ENCODE measurements at places on chromosomes 16 and 17.

GRCh38 chr16:27239026-27239425, 29.5 kb downstream of the NSMCE1 start:
- DNase-seq: no peak

- peak; percentile 63 for DNase-seq
Observed at GRCh38 chr17:36544044-36544306, 744 bp upstream of the GGNBP2 start.

DNA sequence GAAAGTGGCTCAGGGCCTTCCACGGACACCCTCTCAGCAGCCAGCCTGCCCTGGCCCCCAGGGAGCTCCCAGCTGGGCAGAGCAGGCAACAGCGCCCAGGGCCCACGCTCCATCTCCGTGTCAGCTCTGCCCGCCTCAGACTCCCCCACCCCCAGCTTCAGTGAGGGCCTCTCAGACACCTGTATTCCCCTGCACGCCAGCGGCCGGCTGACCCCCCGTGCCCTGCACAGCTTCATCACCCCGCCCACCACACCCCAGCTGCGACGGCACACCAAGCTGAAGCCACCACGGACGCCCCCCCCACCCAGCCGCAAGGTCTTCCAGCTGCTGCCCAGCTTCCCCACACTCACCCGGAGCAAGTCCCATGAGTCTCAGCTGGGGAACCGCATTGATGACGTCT, 48.3 kb upstream of the LGALS9 start:
- no peak for DNase-seq

DNA sequence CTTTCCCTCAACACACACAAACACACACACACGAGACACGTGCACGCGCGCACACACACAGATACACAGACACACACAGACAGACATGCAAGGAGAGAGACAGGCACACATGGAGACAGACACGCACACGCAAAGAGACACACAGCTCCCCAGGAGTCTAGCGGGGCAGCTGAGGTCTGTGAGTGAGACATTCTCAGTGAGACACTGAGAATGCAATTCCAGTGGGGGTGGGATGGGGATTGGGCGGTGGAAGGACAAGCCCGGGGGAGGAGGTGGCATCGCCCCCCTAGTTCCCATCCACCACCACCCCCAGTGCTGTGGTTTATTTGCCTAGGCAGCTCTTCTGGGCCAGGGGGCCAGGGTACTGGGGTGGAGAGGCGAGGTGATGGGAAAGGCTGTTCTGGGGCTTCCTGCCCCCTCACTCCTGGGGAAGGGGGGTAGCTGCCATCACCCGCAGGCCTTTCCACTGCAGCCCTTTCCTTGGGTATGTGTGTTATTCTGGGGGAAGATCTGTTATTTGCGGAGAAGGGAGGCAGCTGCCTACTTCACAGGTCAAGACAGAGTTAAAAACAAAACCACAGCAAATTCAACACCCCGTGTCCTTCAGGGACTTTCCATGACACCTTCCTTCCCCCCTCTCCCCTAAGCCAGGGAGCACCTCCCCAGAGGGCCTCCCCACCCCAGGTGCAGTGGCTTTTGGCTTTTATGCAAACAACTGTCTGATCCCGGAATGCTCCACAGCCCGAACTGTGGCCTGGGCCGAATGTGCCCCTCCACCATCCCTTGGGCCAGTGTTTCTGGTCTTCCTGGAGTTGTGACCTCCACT, 18.0 kb downstream of the GRB7 start:
- DNase-seq: peak; percentile 30

GRCh38 chr17:9645851-9646545, 681 bp downstream of the USP43 start:
- DNase-seq: peak; percentile 63

DNA sequence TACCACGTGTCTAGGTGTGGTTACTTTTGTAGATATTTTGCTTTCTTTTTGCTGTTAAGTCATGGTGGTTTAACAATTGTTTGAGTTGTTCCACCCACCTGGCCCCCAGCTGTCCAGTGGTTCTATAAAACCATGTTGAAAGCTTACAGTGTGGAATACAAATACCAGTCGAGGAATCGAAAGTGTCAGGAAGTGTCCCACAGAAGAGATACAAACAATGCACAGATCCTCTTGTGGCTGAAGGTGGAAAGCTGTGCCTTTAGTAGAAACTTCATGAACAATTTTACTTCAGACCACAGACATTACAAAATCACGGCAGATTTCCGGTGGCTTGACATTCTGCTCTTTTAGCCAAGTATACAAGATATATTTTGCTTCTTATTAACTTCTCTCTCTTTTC, 782.4 kb upstream of the SOX9 start:
- DNase-seq: no peak

- no peak for DNase-seq
Observed at GRCh38 chr17:31573047-31573446, 181.6 kb downstream of the RAB11FIP4 start.

- no peak for DNase-seq
Observed at GRCh38 chr17:68656666-68657065, 55.5 kb upstream of the FAM20A start.

DNA sequence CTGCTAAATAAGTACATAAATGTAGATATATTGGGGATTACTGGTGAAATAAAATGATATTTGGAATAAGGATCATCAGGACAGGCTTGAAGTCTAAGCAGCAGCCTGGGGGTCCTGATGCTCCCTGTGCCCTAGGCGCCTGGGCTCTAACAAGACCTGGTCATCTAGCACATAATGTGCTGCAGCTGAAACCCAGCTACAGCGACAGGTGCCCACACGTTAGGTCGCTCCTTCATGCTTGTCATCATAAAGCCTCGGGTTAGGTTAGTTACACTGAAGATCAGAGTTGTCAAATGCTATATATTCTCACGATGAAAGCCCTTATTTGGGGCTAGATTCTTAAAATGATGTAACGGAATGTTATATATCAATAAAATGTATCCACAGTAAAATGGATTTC, 11.5 kb downstream of the NARF start:
- DNase-seq: no peak

GRCh38 chr17:65175952-65176351, 38.8 kb downstream of the RGS9 start:
- no peak for DNase-seq

GRCh38 chr16:76164970-76165558, 112.1 kb upstream of the CNTNAP4 start:
- no peak for DNase-seq

- DNase-seq: no peak
Observed at GRCh38 chr17:7490144-7490543, 6.0 kb downstream of the POLR2A start.

DNA sequence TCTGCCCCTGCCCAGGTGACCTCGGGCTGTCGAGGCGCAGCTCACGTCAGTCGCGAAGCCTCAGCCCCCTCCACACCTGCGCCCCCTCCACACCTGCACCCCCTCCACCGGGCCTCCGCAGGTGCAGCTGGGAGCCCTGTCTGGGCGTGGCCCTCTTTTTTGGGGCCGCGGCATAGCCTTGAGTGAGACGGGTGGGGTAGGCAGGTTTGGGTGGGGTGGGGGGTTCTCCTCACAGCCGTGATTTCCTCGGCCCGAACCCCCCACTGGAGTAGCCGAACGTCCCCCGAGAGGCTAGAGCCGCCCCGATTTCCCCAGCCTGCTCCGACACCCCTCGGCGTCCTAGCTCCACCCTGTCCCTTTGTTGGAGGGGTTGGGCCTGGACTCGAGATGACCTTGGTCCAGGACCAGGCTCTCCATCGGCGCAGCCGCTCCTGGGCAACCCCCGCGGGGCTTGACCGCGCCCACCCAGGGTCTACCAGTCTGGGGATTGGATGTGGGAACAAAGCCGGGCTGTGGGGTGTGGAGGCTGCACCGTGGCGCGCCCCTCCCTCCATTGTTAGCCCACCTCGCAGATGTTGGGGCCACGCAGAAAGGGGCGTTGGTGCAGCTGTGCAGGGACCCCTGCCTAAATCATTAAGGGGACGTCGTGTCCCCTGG, 626 bp downstream of the TUBB3 start:
- no peak for DNase-seq

DNA sequence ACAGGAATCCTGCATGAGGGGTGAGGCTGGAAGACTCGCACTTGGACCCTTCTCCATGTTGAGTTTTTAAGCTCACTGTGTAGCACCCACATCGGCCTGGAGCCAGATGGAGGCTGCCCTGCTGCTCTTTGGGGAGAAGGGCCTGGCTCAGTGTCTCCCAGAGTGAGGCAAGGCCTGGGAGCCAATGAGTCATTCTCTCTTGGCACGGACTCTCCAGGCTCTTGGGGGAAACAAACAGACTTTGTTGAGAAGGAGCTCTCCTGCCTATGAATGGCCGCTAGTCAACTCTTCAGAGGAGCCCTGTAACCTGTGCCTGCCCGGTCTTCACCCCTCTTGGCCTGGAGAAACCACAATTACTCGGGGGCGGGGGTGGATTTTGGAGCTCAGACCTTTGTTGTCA, 50.8 kb upstream of the MAF start:
- DNase-seq: no peak

- no peak for DNase-seq
Observed at GRCh38 chr16:11355862-11356261, 10.6 kb downstream of the RMI2 start.

DNA sequence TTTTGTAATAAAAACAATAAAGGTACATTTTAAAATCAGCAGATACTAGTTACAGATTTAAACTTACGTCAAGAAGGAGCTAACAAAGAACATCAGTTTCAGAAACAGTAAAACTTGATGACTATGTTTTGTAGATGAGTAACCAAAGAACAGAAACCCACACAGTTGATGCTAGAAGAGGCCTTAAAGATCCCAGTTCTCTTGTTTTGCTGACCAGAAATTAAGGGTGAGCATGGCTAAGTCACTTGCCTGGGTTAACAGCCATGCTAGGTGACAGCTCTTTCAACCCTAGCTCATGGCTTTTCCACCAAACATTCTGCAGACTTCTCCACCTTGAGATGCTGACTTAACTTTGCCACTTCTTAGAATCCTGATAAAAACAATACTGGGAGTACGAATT, 26.4 kb downstream of the STX8 start:
- DNase-seq: no peak

- no peak for DNase-seq
Observed at GRCh38 chr17:50889528-50890118, 23.5 kb upstream of the TOB1 start.

DNA sequence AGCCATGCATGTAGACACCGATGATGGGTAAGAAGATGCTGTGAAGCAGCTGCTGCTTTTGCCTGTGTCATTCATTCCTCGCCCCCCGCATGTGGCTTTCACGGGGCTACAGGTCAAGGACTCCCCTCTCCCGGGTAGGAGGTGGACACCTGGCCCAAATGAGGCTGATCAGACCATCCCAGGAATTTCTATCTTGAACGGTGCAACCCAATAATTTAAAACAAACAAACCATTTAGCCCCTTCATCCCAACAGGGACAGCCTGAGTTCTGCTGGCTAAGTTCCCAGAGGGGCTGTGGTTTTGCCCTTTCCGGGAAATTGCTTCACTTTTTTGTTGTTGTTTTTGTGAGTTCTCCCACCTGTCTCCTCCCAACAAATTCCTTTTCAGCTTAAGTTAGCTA, 137.7 kb upstream of the CDH5 start:
- no peak for DNase-seq

All from KBM-7 (cell line).